Cortex of kidney (tissue), 1 donor: ENCODE measurements at places on chromosomes 7 and 10.

DNA sequence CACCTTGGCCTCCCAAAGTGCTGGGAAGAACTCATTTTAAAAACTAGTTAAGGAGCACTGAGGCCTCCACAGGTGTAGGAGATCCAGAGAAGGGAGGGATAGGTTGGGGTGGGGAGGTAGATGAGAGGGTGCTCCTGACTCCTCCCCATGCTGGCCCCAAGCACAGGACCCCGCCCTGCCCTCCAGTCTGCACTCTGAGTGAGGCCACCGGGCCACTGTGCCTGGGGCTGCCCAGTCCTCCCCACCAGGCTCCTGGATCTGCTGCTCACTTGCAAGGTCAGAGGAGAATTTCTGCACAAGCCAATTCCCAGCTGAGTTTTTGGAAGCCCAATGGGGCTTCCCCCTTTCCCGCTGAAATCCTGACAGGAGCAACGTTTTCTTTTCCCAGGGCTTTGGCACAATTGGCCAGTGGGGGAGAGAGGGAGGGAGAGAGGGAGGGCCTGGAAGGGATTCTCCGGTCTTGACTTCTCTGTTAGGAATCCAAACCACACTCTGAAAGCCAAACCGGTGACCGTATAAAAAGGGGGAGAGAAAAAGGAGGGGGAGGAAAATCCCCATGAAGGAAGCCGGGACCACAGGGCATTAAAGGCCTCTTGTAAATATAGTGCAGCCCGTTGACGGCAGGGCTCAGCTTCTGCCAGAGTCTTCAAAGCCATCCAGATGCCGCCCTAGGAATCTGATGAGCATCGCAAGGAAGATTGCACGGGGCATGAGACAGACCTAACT is 116.2 kb downstream of the SH3PXD2A start:
- DNase-seq, result no peak

DNA sequence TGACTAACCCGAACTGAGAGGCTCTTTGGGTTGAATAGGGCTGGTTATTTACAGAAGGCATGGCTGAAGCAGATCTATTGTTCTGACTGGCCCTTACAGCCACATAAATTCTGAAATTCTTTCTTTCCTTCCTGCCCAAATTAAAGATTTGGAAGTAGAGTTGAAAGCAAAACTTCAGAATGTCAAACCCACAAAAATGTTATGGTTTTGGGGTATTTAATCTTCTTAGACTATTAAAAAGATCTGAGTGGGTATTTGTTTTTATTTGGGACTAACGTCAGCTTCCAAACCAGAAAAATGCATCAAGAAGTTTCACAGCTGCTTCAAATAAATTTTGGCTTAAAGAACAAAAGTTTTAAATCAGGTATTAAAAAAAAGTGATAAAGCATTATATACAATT is 124.5 kb downstream of the AHR start:
- no peak for DNase-seq

DNA sequence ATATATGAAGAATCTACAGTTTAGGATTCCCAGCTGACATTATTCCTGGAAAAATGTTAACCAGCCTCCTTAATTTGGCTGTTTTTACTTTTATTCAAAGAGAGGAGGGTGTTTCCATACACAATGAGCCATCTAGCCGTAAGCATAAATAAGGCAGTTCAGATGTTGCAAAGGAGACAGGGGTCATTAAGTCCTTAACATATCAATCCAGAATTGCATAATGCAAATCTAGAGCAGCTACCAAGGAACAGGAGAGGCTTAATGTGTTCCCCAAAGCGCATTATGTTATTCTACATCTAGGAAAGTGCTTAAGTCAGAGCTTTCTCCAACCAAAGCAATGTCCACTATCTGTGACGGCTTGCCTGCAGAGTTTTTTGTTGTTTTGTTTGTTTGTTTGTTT is 32.4 kb upstream of the TCF7L2 start:
- DNase-seq, result no peak

GRCh38 chr7:37039131-37039749 is 314.9 kb upstream of the AOAH start:
- no peak for DNase-seq

DNA sequence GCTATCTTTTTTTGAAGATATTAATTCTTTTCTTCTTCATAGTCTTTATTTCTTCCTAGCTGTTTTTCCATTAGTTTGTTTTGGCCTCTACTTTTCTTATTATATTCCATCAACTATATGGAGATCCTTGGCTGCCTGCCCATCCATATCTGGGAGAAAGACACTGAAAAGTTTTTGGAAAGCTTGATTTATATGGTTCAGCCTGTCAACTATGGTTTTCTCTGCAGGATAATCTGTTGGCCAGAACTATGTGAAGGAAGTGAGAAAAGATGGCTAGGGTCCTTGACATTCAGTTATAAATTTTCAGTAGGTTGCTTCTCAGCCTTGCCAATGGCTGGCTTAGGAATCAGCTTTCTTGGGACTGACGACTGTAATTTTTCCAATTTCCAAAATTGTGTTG is 10.0 kb upstream of the CDK14 start:
- no peak for DNase-seq

GRCh38 chr10:34380856-34381255 is 434.2 kb downstream of the PARD3 start:
- DNase-seq, result no peak

- DNase-seq, result no peak
Measured at GRCh38 chr10:12782537-12782936, 219.0 kb downstream of the CCDC3 start.

GRCh38 chr10:97771913-97772823 is at the start of gene SFRP5:
Gene SFRP5 (minus strand): TSS chr10:97771999. CDS start chr10:97771833, 166 bp downstream.
- DNase-seq, result no peak

DNA sequence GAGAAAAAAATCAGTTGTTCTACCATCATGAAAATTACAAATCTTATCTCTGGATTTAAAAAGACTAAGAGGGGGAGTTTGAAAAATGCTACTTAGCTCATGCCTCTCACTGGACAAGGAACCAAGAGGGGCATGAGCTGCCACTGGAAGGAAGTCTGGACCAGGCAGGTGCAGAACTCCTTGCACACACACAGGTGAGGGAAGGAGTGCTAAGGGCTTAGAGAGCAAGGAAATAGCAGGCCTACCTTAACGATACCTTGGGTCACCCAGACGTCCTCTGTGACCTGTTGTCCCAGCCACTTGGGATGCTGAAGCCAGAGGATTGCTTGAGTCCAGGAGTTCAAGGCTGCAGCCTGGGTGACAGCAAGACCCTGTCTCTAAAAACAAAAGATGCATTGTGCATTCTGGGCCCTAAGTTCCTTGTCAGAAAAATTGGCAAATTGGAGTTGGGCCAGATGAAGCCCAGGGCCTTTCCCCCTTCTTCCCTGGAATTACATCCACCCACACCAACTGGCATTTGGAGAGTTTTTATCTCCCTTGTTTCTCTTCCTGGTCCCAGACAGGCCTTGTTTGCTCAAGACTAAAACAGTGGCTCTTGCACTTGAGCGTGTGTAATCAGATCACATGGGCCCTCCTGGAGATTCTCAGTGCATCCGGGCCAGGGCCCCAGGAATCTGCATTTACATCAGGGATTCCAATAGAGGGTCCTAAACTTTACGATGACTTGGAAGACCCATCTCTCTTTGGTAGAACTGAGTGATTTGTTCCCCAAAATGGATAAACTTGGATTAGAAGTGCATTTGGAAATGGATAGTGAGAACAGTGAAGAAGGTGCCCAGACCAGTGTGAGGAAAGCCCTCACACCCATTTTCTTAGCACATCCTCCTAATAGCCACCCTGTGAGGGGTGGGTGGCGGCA is 3.0 kb downstream of the DDIT4 start:
- DNase-seq, result no peak

GRCh38 chr7:4174016-4174415 is 508.1 kb upstream of the FOXK1 start:
- no peak for DNase-seq

GRCh38 chr10:58384095-58384494 is 1.1 kb upstream of the TFAM start:
- DNase-seq, result no peak

GRCh38 chr10:124696446-124697392 is 47.5 kb downstream of the FAM53B start:
- no peak for DNase-seq

- DNase-seq, result no peak
Measured at GRCh38 chr7:76424413-76425111, at the start of gene ZP3. Gene ZP3 (plus strand): TSS chr7:76424950. CDS start chr7:76424965, 15 bp downstream.

DNA sequence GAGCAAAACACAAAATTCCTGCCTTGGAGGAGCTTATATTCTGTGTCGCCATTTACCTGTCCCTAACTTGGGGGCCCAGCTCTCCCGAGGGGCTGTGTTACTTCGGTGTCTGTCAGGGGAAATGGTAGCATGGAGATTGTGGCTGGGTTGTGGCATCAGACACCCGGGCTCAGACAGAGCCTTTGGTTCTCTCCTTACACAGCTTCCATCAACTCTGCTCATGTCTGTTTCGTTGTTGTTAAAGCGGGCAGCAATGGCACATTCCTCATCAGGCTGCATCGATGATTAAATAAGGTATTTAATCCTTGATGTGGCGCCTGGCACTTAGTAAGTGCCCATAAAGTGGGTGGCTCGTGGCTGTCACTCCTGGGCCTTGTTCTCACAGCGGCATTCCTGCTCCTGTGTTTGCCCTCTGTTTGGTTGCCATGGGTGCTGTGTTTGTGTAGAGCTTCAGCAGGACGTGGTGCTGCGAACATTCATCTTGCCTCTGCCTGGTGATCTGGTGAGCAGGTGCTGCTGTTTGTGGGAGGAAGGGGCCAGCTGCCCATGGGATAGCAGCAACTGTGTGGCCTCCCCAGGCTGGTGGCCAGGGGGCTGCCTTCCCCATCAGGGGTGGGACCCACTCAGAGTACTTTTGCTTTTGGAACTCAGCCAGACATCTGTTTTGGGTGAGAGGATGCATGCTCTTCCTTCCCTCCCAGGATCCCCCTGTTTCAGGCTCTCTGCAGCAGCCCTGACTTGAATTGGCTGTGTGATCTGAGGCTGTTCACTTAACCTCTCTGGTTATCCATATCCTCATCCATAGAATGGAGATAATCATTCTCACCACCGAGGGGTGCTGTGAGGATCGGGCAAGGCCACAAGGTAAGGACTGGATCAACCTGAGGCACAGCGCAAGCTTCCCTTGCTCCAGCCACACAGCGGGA is 207.2 kb upstream of the SVIL start:
- no peak for DNase-seq

GRCh38 chr10:72323771-72324191 is 30.9 kb downstream of the DNAJB12 start:
- DNase-seq, result no peak

DNA sequence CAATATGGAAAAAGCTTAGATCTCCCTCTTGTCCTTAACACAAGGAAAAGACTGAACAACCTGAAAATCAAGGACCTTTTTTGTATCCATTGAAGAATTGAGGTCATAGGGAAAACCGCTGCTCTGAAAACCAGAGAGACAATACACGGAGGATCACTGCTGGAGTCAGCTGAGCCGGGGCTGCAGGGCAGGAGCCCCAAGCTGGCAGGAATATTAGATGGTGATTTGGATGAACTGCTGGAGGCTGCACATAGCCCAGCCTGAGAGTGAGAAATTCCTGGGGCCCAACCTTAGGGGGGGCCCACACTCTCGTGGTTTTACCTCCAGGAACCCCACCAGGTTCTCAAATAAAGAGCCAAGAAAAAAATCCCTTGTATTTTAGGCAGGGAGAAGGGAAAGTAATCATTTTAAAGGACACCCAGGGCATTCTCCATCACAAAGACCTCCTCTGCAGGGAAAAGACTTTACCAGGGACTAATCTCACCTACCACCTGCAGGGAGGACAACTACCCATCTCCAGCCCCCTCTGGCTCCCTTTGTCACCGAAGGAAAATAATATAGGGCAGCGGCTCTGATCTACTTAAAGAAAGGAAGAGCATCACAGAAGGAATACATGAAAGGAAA is 55.4 kb upstream of the RNF32 start:
- DNase-seq, result no peak

DNA sequence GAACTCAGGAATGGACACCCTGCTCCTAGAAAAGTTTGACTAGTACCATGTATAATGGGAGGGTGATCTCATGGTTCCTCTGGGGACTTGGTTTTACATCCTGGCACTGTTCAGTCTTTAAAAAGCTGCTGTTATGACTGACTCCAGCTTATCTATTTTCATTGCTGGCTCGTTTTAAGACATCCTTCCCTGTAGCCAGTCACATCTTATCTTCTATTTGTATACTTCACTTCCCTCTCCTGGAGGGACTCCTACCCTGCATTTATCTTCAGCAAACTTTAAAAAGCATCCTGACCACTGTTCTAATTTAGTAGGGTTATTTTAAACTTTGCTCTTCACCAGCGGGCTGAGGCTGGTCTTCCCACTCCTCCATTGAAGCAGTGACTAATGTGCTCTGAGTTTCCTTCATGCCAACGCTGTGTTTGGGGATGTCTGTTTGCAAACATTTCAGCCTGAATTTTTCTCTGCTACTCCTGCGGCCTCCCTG is 72.9 kb upstream of the ARMC3 start:
- no peak for DNase-seq

GRCh38 chr7:7810826-7811225 is 92.4 kb upstream of the RPA3 start:
- no peak for DNase-seq

GRCh38 chr10:11425676-11426075 is 185.8 kb downstream of the USP6NL start:
- no peak for DNase-seq

- no peak for DNase-seq
Measured at GRCh38 chr7:94832051-94832450, 75.3 kb upstream of the PPP1R9A start.

DNA sequence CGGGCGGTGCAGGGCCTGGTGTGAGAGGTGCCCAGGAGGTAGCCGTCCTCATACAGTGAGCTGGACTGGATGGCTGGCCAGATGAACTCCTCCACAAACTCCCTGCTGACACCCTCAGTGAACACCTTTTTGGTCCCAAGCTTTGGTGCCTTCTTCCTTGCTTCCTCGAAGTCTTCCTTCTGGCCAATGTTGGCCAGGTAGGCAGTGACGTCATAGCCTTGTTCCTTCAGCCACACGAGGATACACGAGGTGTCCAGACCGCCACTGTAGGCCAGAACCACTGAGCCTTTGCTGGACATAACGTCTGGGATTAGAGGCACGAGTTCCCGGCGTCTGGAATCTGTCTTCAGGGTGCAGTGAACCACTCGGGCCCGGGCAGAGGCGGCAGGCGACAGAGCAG is 206.8 kb upstream of the SP4 start:
- no peak for DNase-seq

- DNase-seq, result no peak
Measured at GRCh38 chr7:98681511-98681910, 64.4 kb downstream of the NPTX2 start.

DNA sequence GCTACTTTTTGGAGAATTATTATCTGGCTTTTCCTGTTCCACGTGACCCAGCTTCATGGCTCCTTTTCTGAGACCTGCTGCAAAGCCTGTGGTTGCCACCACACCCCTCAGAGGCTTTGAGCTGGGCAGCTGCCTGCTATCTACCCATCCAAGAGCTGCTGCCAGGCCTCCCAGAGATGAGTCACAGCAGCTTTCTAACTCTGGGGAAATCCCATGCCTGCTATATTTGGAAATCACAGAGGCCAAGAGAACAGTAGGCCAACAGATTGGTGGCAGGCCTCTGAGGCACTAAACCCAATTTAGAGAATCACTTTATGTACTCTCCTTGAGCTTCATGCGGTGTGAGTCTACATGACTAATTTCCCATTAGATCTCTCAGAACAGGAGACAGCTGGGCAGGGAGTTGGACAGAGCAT is 35.2 kb downstream of the SGCE start:
- no peak for DNase-seq
